Stimulated activated naive B cell treated with anti-CD40 and anti-IgM and Interleukin-4, amounts not matched to agents 10 μg/mL and 1 μg/mL and 100 μg/mL, for 72 hours (primary cell): ENCODE measurements at places on chromosomes 5 and 9.

DNA sequence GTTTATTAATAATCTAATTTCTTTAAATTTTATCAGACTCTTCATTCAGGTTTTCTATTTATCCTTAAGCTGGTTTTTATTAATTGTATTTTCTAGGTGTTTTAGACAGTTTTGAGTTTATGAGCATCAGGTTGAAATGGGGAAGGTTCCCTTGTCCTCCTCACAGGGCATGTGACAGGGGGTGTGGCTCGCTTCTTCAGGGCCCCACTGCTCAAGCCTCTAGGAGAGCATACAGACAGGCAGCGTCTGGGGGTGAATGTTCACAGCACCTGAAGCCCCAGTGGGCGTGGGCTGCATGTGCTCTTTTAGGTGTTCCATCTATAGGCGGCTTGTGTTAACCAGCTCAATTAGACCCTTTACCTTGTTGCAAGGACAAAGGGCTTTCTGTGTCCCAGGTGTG is 78.2 kb upstream of the RUFY1 start:
- DNase-seq: no peak

GRCh38 chr5:71809446-71809845 is 90.4 kb downstream of the CARTPT start:
- no peak for DNase-seq

- DNase-seq: no peak
Observed at GRCh38 chr5:67986761-67987160, 228.8 kb upstream of the PIK3R1 start.

GRCh38 chr5:24646915-24647314 is 2.1 kb upstream of the CDH10 start:
- DNase-seq: no peak

DNA sequence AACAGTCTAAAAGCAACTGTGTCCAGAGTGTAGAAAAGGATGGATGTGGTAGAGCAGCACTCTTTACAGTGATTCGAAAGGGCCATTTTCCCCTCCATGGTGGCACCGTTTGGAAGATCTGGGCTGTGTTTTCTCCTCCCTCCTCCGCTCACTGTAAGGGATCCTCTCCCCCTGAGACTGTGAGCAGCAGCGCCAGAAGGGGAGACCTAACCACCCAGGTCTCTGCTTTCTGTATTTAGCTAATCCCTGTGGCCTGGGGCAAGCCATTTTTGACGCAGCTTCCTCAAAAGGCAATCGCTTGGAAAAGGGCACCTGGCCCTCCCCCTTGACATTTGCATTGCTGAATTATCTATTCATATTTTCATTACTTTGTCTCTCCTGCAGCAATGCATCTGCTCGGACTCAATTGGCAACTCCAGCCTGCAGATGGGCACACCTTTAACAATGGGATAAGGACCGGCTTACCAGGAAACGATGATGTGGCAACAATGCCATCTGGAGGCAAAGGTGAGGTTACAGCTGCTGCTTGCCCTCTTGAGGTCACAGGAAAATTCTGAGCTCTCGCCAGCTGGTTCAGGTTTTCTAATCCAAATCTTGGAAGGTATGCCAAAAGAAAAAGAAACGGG is 244.3 kb upstream of the WWC1 start:
- DNase-seq: no peak
